ENCODE measurements at places on chromosomes 11 and 22.
A peak's percentile ranks its signal among the peaks of the same experiment; 100 is the strongest.

GRCh38 chr11:120128392-120129119 lies 9.4 kb downstream of the TRIM29 start:
- no peak for DNase-seq

GRCh38 chr11:128172046-128172878 lies 415.1 kb downstream of the ETS1 start:
- DNase-seq = peak; percentile 60

DNA sequence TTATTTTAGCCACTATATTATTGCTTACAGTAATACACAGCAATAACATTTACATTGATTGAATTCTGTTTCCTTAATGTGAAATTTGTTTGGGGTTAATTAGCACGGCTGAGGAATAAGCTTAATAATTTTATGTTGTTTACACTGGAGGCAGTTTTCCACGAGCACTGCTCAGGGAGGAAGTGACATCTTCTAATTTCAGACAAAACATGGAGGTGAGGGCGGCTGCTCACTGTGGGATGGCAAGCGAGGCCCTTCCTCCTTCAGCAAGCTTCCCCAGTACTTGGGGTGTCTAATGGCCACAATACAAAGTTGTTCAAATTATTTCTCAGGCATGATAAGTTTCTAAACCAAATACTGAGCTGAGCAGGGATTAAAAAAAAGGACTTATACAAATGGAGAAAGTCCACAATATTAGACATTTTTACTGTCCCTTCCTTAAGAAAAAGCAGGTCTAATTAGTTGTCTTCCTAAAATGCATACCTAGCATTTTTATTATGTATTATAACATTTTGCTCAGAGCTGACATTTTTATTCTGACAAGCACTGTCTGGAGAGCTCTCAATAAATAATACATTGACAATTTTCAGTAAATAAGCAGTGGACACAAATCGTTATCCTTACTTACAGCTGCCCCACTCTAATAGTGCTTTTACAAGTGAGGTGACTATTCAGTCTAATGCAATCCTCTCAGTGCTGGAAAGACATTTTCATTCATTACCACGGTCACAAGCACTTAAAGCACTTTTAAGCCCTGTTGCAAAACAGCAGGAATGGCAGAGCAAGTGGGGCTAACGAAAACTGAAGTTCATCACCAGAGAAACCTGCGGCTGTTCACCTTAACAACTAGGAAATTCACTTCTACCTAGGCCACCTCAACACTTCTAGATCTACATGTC lies 56.2 kb downstream of the SOX6 start:
- DNase-seq = no peak

GRCh38 chr22:48302657-48303368 lies 1524.9 kb downstream of the BRD1 start:
- no peak for DNase-seq

- DNase-seq = no peak
These were observed 105.7 kb upstream of the ANO1 start for GRCh38 chr11:69972351-69972802.

GRCh38 chr22:22884888-22885840 lies 2.5 kb upstream of the IGLL5 start:
- DNase-seq = no peak

- DNase-seq = no peak
These were observed 292.3 kb downstream of the METTL15 start for GRCh38 chr11:28400331-28401100.

DNA sequence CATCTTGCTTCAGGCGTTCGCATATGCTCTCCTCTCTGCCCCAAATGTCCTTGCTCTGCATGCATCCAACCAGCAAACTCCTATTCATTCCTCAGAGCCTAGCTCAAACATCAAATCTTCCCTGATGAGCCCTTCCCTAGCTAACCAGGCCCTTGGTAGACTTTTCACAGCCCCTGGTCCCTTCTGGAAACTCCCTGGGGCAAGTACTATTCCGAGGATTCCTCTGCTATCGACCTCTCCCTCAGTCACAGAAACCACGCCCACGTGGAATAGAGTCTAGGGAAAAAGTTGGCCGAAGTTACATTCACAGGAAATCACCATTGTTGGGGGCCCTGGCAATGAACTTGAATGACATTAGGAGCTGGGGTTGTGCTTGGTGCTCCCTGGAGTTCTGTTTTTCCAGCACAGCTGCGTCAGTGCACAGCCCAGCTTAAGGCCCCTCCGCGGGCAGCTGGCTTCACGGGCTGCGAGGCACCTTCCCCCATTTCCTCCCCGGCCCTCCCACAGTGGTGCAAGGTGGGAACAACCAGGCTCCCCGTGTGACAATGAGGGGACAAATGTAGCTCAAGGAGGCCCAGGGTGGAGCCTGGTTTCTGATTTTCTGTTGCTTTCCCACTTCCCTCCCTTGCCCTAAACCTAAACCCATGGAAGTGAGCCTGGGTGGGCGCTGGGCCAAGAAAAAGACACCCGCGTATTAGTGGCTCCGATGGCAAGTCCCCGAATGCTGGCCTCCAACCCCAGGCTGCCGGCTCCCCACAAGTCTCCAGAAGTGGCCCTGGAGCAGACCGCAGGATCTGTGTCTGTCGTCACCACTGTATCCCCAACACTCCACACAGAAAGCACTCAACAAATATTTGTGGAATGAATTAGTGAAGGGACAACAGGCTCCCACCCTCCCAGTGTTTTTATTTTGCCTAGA lies 4.3 kb upstream of the ATP5MGL start:
- no peak for DNase-seq

DNA sequence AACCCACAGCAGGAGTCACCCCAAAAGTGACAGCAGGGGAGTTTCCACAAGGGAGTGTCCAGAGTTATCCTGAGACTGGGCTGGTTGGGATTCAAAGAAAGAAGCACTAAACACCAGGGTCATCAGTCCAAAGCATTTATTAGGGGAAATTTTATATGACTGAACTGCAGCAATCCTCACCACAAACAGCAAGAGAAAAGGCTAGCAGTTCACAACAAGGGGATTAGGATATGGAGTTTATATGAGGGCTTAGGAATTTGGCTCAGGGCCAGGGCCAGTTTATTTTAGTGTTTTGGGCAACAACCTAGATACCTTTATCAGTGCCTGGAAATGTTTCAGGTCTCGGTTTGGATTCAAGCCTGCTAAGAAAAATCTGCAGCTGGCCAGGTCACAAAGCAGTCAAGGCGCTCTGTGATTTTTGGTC lies 4.6 kb upstream of the TMEM126A start:
- DNase-seq = no peak

DNA sequence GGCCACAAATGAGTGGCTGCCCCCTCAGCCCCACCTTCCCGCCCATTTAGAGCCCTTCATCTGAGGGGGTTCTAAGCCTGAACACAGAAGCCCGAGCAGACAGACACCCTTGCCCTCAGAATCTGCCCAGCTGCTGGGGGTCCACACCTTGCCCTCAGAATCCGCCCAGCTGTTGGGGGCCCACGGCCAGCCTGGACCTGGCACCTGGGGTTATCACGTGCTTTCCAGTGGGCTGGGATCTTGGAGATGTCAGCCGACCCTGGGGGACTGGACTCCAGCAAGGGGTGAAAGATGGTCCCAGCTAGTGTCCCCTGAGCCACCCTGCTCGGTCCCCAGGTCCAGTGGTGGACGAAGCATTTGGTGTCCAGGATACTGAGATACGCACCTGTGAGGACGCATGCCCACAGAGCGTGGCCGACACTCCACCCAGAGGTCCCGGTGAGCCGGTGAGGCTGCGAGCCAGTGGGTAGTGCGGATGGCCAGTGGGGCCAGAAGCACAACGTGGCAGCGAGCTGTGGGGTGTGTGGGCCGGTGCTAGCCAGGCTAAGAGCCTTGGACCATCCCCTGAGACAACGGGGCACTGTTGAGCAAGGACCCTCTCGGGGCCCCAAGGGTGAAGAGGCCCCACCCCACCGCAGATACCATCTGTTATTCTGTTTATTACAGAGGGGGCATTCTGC lies 3.1 kb upstream of the CTSD start:
- DNase-seq = no peak

DNA sequence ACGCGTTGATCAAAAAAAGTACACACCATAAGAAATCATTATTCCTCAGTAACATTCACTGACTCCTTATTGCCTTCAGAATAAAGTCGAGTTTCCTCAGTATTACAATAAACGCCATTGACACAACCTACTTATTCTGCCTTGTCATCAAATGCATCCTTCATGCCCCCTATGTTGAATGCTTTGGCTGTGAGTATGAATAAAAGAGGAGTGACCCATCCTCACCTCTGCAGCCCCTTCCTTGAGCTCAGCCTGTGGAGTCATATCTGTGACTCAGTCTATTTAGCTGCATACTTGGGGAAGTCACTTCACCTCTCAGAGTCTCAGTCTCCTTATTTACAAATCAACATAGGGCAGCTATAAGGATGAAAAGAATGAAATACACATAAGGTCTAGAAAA lies 65.1 kb downstream of the USP35 start:
- DNase-seq = peak; percentile 43

DNA sequence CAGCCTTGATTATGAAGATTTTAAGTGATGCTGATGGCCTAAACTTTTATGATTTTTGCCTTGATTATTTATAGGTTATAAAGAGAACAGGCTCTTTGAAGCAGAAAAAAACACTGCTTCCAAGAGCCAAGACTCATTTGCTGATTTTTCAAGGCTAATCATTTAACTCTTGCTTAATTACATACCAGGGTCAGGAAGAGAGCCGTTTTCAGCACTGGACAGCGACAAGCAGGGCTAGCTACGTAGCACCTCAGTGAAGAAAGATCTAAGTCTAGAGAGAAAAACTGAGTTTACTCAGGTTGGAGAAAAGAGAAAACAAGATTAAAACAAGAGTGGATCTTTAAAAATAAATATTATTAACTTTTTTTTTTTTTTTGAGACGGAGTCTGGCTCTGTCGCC lies 615.4 kb upstream of the B3GAT1 start:
- no peak for DNase-seq

DNA sequence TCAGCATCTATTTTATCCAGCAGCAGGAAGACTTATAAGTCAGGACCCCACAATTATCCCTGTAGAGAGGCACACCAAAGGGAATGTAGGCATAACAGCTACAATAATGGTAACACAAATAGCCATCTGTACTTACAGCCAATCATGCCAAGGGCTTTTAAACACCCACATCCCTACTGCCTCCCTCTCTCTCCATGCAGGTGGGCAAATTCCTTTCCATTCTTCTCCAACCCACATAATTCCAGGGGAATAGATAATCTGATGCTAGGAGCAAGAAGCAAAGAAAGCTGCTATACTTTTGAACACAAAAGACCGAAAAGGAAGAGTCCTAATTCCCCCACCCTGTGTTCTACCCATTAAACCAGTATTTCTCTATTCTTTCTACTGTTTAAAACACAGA lies 46.7 kb downstream of the RBFOX2 start:
- DNase-seq = no peak

DNA sequence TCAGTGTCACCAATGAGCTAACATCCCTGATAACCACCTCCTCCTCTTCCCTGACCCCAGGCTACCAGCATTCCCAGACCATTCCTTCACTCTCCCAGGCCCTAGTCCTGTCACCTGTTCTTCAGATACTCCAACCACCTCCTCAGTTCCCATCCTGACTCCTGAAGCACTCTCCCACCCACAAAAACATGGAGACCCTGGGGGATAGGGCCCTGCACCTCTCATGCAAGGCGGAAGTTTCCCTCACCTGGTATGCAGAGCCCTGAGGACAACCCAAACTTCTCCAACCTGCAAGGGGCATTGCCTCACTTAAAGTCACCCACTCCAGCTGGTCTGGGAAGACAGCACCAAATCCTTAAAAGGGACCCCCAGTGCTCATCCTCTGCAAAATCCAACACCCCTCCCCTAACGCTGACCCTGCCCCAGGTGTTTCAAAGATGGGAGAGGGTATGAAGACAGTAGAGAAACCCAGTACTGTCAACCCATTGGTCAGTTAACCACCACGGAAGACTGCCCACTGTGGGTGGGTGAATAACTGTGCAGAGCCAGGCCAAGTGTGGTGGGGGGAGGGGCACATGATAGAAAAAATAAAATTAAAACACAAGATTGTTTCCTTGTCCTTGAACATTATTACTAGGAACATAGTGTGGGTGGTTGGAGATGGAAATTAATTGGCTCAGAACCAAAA lies 1.4 kb downstream of the TNKS1BP1 start:
- no peak for DNase-seq

DNA sequence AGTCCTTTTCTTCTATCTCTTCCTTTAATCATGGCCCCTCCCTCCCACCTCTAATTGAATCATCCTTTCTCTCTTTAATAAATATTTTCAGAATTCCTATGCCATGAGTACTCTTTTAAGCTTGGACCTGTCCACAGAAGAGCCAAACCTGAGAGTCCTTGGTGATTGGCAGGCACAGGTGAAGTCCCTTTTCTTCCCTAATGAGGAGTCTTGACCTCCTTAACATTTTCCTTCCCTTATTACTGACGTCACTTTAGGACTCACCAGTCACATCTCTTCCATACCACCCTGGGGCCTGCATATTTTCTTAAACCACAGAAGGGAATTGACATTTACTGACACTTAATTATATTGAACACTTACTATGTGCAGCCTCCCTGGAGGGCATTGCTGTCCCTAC lies 41.0 kb upstream of the RASSF10 start:
- no peak for DNase-seq

DNA sequence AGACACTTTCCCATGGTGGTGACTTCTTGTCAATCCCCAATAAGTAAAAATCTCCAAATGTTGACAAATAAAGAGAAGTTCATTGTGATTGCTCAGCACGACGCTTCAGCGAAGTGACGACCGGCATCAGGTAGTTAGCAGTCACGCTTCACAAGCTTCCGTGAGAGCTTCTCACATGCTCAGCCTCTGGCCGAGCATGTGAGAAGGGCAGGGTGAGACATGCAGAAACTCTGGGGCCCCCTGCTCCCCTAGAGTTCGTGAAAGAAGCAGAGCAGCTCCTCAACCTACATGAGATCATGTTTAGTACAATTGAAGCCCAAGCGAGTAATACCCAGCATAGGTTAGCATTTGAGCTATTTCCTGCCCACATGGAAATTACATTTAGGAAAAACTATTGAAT lies 4.4 kb upstream of the C11orf16 start:
- no peak for DNase-seq

GRCh38 chr22:28581016-28581415 lies 98.6 kb downstream of the TTC28 start:
- no peak for DNase-seq

GRCh38 chr11:72625691-72626413 lies 48.4 kb downstream of the PDE2A start:
- no peak for DNase-seq

DNA sequence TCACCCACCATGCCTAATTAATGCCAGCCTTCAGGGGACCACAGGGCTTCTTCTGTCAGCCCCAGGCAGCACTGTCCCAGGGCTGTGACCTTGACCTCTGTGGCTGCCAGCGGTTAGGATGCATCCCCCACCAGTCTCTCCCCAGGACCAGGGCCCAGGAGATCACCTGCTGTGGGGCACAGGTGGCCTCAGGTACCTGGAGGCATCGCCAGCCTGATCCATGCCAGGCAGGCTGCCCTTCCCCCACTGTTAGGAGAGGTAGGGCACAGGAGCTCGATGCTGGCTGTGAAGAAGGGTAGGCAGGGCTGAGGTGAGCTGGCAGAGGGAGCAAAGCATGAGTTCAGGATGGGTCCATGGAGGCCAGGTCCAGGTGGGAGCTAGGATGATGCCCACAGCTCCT lies 16.7 kb upstream of the MDK start:
- DNase-seq = no peak
